Glutamatergic neuron (in vitro differentiated cells): ENCODE measurements at places on chromosomes 6 and 20. TPM values are rescaled to one million over a fixed set of nuclear protein-coding genes. Genes with fewer than 3 reads are reported as not detected.

- DNase-seq: no peak
These were observed 74.7 kb upstream of the NOX3 start for GRCh38 chr6:155530219-155530834.

DNA sequence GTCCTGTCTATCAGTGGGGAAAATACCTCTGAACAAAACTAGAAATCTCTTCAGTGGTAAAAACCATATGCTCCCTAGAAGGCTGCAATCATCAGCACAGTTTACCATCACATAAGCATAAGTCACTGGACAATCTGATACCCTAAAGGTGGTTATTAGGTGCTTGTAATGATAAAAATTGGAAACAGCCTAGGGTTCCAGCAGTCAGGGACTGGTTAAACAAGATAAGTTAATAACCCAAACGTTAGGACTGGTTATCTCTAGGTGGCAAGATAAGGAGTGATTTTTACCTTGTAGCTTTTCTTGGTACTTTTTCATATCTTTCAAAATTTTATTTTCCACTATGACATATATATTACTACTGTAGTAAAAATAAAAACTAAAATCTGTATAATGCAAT, 11.0 kb downstream of the ECI2 start:
- no peak for DNase-seq

GRCh38 chr20:39133201-39133600, 171.1 kb downstream of the DHX35 start:
- DNase-seq: no peak

- DNase-seq: peak; percentile 90
These were observed 78.0 kb downstream of the PTPN1 start for GRCh38 chr20:50588034-50588736.

GRCh38 chr6:135258970-135259369, 77.9 kb downstream of the MYB start:
- no peak for DNase-seq

DNA sequence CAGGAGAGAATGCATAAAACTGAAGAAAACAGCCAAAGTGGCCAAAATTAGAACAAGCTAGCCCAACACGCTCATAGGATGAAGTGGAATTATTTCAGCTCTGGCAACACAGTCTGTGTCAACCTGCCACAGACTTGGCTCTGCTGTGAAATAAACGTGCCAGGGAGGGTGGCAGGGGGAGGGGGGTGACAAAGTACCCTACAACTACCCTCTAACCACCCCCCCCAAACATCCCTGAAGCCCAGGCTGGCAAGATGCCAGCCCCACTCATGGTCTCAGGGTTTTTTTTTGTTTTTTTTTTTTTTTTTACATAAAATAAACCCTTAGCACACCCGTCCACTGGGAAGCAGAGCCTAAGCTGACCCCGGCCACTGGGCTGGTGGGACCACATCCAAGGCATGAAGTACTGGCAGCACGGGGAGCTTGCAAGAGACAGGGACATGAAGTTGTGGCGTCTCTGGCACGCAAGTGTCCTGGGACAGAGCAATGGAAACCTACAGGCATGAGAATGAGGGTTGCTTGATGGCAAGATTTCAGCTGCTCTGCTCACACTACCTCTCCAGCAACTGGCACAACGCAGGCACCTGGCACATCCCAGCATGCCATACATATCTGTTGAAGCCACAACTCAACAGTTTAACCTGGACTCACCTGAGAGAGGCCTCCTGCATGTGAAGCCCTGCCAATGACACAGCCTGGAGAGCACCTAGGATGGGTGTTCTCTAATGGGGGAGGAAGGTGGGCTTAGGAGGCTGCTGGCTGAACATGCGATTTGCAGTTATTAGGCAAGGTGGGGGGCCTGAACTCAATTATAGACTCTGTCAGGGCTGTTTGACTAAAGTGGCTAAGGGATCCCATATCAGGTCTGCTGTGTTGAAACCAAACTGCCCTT, 76.4 kb downstream of the TRAM2 start:
- DNase-seq: no peak

DNA sequence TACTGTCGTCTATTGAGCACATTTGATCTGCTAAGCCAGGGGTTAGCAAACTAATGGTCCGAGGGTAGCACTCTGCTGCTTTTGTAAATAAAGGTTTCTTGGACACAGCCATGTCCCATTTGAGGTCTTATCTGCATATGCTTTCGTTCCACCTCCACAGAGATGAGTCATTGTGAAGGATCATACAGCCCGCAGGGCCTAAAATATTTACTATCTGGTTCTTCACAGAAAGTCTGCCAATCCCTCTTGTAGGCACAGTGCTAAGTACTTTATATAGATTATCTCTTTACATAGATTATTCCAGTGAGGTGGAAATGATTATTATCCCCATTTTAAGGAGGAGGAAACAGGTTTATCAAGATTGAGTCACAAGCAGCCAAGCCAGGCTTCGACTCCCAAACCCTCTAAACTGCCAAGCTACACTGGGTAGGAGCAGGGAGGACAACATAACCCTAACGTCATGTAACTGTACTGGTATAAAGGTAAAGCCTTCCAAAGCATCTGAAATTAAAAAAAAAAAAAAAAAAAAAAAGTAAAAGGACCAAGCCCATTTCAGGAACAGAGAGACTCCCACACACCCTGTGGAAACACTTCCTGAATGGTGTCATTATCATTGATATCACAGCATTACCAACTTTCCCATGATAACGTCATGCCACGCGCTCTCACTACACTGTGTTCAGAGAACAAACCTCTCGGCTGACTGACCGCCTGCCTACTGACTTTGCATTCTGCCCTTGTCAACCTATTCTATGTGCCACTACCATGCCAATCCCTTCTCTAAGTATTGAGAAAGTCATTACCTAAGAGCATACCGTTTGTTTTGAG, 101.0 kb downstream of the KIF16B start:
- DNase-seq: no peak

GRCh38 chr6:56875961-56876360, 78.9 kb upstream of the BEND6 start:
- no peak for DNase-seq

- DNase-seq: no peak
These were observed 10.1 kb downstream of the SLC24A3 start for GRCh38 chr20:19222520-19223040.

GRCh38 chr20:4817230-4817671, 95.5 kb downstream of the PRND start:
- no peak for DNase-seq

GRCh38 chr20:47659904-47660601, 125.2 kb downstream of the SULF2 start:
- DNase-seq: no peak

DNA sequence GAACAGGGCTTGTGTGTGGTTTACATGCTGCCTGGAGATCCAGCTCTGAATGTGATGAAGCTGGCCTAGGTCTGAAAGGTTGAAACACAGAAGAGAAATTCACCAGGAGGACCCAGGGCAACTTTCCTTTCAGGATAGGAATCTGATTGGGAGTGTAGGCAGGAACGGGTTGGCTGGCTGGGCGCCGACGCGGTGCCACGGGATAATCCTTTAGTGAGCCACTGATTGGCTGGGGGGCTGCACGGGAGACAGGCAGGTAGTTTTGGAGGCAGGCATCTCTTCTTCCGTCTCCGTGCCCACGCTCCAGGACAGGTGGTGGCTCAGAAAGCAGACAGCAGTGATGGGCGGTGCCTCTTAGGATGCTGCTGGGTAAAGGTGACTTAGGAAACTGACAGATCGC, 294.6 kb downstream of the CDH4 start:
- no peak for DNase-seq

DNA sequence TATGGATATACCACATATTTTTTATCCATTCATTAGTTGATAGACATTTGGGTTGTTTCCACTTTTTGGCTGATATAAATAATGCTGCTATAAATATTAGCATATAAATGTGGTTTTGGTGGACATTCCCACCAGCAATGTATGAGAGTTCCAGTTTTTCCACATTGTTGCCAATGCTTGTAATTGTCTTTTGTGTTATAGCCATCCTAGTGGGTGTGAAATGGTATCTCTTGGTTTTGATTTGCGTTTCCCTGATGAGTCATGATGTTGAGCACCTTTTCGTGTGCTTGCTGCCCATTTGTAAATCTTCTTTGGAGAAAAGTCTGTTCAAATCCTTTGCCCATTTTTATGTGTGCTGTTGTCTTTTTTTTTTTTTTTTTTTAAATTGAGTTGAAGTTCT, 54.4 kb downstream of the DHX35 start:
- no peak for DNase-seq

DNA sequence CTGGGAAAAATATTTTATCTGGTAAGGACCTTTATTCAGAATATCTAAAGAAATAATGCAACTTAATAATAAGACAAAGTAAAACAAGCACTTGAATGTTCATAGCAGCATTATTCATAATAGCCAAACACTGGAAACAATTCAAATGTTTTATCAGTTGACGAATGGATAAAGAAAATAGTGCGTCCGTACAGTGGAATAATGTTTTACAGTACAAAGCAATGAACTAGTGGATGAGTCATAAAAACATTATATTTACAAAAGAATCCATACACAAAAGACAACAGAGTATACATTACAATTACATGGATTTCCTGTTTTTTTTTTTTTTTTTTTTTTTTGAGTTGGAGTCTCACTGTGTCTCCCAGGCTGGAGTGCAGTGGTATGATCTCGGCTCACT, 12.7 kb downstream of the SMAP1 start:
- no peak for DNase-seq

DNA sequence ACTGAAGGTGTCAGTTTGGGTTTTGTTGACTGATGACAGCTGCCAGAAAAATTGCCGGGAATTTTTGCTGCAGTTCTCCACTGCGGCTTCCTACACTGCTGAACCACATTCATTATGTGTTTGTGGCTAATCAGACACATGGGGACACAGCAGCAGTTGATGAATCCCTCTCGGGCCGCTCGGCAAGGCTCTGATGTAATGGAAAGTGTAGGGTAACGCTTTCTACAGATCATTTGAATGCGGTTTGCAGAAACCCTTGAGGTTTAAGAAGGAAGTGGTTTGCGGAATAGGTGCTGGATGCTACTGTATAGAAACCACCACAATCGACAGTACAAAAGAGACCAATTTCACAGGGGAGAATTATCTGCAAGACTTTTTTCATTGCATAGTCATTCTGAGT, 138.7 kb upstream of the SASH1 start:
- no peak for DNase-seq

- DNase-seq: no peak
These were observed 45.2 kb downstream of the MCUR1 start for GRCh38 chr6:13769034-13769654.

DNA sequence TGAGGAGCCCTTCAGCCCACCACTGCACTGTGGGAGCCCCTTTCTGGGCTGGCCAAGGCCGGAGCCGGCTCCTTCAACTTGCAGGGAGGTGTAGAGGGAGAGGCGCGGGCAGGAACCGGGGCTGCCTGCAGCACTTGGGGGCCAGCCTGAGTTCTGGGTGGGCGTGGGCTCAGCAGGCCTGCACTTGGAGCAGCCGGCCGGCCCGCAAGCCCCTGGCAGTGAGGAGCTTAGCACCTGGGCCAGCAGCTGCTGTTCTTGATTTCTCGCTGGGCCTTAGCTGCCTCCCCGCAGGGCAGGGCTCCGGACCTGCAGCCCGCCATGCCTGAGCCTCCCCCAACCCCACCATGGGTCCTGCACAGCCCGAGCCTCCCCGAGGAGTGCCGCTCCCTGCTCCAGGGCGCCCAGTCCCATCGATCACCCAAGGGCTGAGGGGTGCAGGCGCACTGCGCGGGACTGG, 101.7 kb upstream of the ADGRB3 start:
- no peak for DNase-seq

- no peak for DNase-seq
These were observed 33.5 kb upstream of the MANEA start for GRCh38 chr6:95543798-95544197.

DNA sequence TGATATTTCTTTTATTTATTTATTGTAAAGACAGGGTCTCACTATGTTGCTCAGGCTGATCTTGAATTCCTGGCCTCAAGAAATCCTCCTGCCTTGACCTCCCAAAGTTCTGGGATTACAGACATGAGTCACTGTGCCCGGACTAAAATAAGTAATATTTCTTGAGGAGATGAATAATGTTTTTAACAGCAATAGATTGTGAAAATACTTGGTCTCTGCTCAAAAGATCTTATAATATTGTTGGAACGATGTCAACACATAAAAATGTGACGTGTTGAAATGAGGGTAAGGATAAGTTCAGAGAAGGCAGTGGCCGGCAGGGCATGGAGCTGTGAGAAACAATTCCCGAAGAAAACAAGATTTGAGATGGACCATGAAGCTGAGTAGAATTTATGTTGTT, 178.7 kb downstream of the GJA1 start:
- DNase-seq: no peak

DNA sequence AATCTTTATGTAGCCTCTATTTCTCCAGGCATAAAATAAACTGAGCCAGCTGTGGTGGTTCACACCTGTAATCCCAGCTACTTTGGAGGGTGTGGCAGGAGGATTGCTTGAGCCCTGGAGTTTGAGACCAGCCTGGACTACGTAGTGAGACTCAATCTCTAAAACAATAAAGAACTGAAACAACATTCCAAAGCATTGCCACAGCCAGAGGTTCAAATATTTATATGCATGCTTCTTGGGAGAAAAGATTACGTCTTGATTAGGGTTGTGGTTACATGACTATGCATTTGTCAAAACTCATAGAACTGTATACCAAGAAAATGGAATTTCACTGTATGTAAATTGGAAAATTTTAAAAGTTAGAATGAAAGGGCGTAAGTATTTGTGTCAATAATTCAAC, 27.7 kb upstream of the PAX1 start:
- DNase-seq: no peak

DNA sequence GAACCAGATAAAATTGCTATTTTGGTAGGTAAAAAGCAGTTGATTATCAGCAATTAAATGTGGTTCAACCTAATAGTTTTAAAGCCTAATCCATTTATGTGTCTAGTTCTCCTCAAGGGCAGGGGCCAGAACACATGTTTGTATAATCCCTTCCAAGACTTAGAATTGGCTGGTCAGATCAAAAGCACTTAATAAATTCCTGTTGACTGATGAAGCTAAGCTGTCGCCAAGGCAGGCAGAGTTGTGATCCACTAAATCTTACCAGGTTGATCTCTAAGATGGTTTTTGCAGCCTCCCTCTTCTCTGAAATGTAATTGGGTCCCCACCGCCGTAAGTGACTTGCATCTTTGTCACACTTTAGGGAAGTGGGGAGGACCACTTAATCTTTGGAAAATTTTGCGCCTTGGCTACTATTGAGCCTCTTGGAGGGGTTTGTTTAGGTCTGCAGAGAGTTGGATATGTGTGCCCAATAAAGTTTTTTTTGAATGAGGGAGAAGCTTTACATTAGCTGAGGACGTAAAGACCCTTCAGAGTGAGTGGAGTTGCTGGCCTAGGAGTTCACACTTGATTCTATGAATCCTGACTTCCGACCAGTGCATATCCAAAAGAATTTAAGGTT, 65.9 kb downstream of the PHF20 start:
- DNase-seq: no peak

ZNF391 gene
- 8.3 TPM for total RNA-seq

DYNLT2 gene
- 1.7 TPM for total RNA-seq

ZC2HC1B gene
- not detected for total RNA-seq

LGSN gene
- not detected for total RNA-seq

F13A1 gene
- total RNA-seq: not detected

WTAP gene
- 108 TPM for total RNA-seq

CPXM1 gene
- 28.1 TPM for total RNA-seq

CRYBG1 gene
- total RNA-seq: 0.15 TPM

PTPRT gene
- total RNA-seq: 1.9 TPM

SLC17A3 gene
- not detected for total RNA-seq

SCUBE3 gene
- 0.25 TPM for total RNA-seq

MYH7B gene
- total RNA-seq: 1.5 TPM

CLIC5 gene
- not detected for total RNA-seq

PHF1 gene
- 73.5 TPM for total RNA-seq

OPRM1 gene
- total RNA-seq: not detected

GPR31 gene
- total RNA-seq: not detected
